ENCODE measurements at places on chromosomes 13 and 19.
A peak's percentile ranks its signal among the peaks of the same experiment; 100 is the strongest.

DNA sequence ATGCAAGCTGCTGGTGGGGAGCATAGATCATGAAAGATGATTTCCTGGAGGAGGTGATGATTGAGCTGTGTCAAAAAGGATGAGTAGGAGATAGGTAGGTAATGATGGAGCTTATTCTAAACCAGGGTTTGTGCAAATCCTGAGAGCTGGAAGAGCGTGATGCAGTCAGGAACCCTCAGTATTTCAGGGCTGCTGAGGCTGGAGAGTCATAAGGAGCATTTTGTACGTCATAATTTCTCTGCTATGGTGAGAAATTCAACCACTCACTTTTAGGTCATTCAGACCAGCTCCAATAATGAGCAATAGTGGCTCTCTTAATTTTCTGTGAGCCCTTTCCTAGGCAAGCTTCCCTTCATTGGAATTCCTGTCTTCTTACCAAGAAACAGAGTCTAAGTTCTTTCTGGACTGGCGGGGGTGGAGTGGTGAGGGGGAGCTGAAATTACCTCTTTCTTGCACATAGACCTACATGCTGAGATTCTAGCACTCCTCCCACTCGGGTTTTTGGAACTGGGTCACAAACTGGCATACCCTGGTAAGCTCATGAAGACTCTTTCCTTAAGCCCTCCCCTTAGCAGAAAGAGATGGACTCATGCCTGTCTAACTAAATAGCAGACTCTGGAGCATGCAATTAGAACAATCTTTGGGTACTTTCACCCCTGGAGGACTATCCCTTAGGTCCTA lies 62.2 kb upstream of the MYCBP2 start:
- DNase-seq: no peak

DNA sequence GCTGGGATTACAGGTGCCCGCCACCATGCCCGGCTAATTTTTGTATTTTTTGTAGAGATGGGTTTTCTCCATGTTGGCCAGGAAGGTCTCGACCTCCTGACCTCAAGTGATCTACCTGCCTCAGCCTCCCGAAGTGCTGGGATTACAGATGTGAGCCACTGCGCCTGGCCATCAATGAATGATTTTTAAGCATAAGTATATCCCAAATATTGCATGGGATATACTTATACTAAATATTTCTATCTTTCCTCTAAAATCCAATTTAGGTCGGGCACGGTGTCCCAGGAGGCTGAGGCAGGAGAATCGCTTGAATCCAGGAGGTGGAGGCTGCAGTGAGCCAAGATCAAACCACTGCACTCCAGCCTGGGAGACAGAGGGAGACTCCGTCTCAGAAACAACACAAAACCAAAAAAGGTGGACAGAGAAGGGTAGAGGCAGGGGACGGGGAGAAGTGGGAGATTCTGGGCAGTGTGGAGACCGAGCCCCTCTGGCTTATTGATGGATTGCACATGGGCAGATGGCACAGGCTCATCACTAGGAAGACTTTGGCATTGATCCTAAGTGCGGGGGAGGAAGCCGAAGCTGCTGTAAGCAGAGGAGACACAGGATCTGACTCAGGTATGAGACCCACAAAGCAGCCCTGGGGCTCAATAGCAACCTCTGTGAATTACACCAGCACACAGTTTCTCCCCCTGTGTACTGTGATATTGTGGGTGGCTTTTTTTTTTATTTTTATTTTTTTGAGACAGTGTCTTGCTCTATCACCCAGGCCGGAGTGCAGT lies 13.5 kb downstream of the ARRDC5 start:
- DNase-seq: peak; percentile 68

DNA sequence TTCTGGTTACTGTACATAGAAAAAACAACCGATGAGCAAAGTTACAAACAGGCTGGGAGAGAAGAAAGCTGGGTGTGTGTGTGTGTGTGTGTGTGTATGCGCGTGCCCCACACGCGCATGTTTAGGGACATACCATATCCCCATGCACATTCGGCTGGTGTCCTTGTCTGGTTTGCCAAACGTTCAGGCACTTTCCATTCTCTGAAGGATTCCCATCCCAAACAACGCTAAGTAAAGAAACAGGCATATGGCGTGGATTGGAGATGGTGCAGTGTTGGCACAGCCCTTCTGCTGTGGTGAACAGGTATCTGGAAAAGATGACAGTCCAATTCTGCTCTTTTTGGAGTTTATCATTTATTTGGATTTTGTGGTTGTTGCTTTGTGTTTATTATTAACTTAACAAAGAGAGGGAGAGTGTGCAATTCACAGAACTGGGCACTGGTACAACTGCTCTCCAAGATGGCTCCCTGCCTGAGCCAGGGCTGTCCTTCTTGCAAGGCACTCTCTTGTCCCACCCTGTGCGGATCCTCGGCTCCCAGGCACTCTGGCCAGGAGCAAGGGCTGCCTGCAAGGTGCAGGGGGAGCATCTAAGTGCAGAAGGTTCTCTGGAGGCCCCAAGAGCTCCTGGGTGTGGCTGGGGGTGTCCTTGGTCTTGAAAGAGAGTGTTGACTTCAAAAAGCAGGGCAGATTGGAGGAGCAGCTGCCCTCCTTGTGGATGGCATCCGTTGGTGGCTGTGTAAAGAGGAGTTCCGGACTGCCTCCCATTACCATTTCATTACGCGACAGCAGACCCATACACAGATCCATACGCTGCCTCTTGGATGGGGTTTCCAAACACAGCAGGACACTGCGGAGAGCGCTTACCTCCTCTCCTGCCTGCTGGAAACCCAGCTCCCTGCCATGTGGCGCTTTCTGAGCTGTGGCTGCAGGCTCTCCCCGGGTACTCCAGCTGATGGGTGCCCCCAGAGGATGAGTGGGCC lies 263.1 kb downstream of the ZNF536 start:
- DNase-seq: no peak

DNA sequence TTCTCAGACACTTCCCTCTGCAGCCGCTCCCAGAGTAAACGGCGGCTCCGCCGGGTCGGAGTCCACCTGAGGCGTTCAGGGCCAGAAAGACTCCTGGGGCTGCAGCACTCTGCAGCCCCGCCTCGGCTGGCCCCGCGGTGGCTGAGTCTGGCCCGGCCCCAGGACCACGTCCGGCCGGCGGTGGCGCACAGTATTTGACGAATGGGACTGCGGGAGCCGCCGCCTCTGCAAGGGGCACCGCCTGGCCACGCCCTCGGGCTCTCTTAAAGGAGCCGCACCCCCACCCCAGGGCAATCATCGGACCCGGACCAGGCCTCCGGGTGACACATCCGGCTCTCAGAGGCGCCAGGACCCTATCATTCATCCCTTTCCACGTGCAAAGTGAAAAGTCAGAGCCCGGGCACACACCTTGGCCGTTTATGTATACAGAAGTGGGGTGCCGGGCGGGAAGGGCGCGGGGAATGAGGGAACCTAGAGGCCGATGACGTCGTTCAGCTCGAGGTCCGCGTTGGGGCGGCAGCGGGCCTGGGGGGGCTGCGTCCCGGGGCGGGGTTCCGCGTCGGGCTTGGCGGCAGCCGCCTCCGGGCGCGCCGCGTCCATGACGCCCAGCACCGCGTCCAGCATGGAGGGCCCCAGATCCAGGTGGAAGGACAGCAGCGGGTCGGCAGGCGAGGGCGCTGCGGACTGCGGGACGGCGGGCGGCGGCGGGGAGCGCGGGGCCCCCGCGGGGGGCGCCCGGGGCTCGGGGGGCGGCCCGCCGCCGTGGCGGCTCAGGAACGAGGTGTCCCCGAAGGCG lies 1.2 kb upstream of the LENG9 start:
- DNase-seq: peak; percentile 89

DNA sequence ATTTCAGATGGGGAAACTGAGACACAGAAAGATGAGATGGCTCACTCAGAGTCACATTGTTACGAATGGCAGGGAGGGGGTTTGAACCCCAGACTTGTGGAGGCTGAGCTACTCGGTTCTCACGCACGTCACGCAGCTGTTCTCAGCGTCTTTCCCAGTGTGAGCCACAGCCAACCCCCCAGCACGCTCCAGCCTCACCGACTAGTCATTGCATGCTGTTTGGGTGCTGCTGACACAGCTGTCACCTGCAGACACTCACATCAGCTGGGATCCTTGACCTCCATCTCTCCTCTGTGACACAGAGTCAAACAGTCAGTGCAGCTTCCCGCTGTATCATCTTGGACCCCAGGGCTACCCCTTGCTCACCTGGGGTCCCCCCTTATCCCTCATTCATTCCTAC lies 2.4 kb upstream of the NCAN start:
- no peak for DNase-seq

Data from HCEC 1CT (cell line).